ENCODE measurements at places on chromosomes 1 and 21.

GRCh38 chr1:223524930-223525451, 131.8 kb downstream of the CCDC185 start:
- no peak for DNase-seq

DNA sequence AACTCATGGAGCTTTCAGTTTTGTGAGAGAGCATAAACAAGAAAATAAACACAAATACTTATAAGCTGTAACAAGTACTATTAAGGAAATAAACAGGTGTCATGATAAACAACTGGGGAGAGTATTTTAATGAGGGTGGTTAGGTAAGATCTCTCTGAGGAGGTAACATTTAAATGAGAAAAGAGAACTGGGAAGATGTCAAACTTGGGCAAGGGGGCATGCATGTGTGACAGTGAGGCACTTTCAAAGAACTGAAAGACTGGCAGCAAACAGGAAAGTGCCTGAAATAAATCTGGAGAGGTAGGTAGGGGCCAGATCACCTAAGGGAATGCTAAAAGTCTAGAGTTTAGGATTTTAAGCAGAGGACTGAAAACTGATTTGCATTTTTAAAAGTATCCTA, 37.8 kb downstream of the NSL1 start:
- DNase-seq, result no peak

DNA sequence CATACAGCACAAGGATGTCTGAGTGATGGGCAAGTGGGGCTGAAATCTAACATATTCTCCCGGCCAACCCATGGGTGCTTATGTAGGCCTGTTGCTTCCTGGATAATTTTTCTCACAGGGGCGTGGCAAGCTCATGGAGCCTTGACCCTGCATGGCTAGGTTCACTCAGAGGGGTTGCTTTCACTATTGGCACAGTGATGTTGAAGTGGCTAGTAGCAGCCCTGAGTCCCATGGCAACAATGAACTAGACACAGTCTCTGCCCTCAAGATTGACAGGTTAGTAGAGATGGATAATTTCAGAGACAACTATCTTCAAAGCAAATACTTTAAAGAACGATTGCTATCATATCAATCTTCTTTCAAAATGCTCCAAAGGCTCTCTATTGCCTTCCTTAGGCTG, 6.5 kb upstream of the MAB21L3 start:
- DNase-seq, result no peak

DNA sequence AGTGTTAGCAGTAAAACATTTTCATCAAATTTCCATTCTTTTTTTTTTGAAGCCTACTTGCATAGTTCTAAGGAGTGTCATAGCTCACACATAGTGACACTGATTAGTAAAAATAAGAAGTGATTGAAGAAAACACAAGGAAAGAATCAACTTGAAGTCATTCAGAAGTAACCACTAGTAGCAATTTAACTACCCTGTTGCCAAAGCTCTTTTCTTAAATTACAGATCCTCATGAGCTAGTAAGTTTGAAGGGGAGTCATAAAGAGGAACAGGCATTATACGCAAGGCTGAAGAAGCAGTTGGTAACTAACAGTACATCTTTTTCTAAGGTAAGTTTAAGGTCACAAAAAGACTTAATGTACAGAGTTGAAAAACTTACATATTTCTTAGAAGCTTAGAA, 332.2 kb downstream of the CHRM3 start:
- DNase-seq, result no peak

- no peak for DNase-seq
Measured at GRCh38 chr1:109802901-109803561, 39.3 kb upstream of the EPS8L3 start.

GRCh38 chr1:21937034-21937371, at the start of gene HSPG2:
Gene HSPG2 (minus strand): TSS chr1:21937310. CDS start chr1:21937217, 93 bp downstream.
- no peak for DNase-seq

DNA sequence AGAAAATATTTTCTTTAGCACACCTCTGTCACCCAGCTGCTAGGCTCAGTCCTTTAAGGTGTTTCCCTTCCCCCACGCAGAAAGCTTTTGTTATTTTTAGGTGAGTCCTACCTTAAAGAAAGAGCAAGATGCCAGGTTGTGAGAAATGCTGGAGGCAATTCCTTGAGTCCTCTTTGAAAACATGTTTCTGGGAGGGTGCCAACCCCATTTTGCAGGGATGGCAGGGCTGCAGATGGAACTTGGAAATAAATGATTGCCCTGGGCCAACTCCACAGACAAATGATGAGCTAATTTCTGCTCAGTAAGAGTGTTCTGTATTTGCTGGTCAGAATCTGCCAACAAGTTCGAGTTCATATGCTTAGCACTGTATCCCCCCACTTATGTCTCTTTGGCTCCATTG, 119.2 kb upstream of the RAB3GAP2 start:
- no peak for DNase-seq

GRCh38 chr1:211648980-211649934, 26.2 kb downstream of the NEK2 start:
- DNase-seq, result no peak

GRCh38 chr1:48692235-48692634, 84.5 kb downstream of the BEND5 start:
- no peak for DNase-seq

DNA sequence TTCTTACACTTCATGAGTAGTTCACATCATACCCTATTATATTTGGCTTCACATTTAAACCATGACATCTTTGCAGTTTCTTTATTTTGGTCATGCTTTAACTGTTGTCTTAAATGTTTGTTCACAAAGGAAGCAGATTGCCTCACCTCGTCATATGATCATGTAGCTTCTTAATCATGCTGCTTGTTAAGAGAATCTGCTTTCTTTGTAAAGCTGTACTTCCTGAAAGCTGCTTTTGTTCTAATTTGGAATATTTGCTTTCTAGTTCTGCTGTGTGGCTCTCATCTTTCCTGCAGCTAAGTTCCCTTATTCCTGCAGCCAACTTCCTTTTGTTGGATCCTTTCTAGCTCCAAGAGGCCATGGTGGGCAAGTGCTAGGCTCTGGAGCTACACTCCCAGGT, 62.9 kb upstream of the SIM2 start:
- no peak for DNase-seq

Measured in central memory CD8-positive, alpha-beta T cell (primary cell).